ENCODE measurements at places on chromosomes 7 and 10.
A peak's percentile ranks its signal among the peaks of the same experiment; 100 is the strongest.

DNA sequence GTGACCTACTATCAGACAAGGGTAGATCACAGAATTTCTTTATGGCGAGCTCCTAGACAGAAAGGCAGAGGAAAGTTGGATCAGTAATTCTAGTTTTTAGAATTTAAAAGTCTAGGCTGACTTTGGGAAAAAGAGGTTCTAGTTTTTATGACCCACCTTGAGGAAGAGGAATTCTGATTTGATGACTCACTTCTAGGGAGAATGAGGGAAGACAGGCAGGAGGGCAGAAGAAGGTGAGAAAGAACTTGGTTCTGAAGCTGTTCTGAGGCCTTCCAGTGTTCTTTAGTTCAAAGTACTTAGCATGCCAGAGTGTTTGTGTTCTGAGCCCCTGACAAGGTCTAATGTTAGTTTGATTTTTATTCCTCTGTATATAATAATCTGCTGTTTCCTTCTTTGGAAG, 97.2 kb downstream of the PODXL start:
- no peak for DNase-seq

- DNase-seq, result no peak
Measured at GRCh38 chr7:128937271-128937646, 468 bp upstream of the IRF5 start.

GRCh38 chr10:63262430-63263073, 129.4 kb downstream of the NRBF2 start:
- no peak for DNase-seq

GRCh38 chr7:94782777-94783176, 124.6 kb upstream of the PPP1R9A start:
- DNase-seq, result no peak

GRCh38 chr7:132359743-132360142, 216.5 kb downstream of the PLXNA4 start:
- no peak for DNase-seq

DNA sequence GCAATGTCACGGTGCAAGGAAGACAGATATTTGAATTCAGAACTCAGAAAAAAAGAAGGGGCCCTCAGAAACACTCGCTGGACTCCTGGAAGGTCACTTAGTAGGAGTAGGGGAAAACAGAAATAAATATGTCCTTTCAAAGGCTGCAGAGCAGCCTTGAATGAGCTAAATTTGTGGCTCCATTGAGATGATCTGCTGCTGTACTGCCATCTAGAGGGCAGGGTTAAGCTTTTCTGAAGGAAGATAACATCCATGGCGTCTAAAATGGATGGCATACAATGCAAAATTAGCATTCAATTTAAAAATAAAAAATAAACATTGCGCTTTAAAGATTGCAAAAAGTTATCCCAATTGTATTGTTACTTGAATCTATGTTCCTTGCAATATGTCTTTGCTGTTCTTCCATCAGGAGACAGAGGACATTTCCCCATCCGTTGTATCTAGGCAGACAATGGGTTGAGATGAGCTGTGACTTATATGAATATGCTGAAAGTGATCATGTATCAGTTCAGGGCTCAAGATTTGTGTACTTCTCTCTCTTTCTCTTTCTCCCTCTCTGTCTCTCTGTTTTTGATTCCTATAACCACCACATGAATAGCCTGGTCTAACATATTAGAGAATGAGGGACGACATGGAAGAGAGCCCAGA, 642.2 kb downstream of the SH2D4B start:
- DNase-seq, result peak; percentile 27

- no peak for DNase-seq
Measured at GRCh38 chr10:34814913-34815184, 247 bp downstream of the PARD3 start.

DNA sequence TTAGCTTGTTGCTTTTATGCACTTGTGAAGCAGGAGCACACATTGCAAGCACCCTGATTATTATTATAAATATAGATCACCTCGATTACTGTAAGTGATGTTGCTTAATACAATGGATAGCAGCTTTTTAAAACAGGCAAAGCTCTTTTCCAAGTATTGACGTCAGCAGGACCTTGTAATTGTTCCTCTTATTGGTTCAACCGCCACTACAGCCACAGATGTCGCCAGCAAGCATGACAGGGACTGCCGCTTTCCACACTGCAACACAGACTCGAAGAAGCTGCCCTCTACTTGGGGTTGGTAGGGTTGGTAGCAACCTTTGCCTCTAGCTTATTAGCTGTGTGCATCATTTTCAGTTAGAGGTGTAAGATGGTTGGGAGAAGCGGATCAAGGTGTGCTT, 167.6 kb downstream of the ZNF365 start:
- DNase-seq, result no peak

GRCh38 chr10:80611481-80612185, 73.9 kb downstream of the SH2D4B start:
- no peak for DNase-seq

GRCh38 chr10:127851661-127852194, 41.0 kb downstream of the CLRN3 start:
- DNase-seq, result no peak

GRCh38 chr7:97499204-97499603, 232.7 kb upstream of the TAC1 start:
- peak; percentile 19 for DNase-seq

DNA sequence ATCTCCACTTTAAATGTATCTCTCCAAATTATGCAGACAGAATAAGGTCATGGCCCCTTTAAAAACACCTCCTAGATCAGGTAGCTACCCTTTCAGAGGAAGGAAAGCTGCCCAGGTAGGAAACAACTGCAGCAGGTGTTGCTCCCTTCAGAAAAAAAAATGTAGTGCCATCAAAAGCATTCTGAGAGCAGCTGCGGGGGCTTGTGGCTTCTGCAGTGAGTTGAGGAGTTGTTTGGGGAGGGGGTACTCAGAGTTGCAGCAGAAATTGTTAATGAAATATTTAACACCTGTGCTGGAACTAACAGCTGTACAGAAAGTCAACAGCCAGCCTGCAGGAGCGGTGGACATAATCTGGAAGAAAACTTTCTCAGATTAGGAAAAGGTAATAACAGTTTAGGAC, 24.0 kb downstream of the CDHR3 start:
- no peak for DNase-seq

GRCh38 chr10:94122211-94122610, 128.5 kb downstream of the PLCE1 start:
- no peak for DNase-seq

DNA sequence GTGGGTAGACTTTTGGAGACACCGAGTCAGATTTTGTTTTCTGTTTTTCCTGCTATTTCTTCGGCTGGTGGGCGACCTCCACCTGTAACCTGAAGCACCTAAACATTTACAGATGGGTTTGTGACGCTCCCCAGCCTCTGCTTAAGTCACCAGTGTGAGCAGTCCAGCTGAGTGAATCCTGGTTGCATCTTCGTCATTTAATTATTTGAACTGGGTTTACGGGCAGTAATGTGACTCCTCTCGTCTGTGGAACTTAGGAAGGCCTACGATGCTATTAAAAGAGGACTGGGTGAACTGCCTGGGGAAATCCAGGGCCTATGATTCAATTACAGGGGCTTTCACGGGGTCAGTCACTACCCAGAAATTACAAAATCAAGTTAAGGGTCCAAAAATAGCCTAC, 52.5 kb downstream of the WNT2 start:
- no peak for DNase-seq

- no peak for DNase-seq
Measured at GRCh38 chr7:50330254-50330653, 25.7 kb downstream of the IKZF1 start.

GRCh38 chr10:110265573-110266193, 39.0 kb downstream of the SMNDC1 start:
- no peak for DNase-seq

- DNase-seq, result peak; percentile 36
Measured at GRCh38 chr10:132961787-132962622, 19.6 kb upstream of the CFAP46 start.

DNA sequence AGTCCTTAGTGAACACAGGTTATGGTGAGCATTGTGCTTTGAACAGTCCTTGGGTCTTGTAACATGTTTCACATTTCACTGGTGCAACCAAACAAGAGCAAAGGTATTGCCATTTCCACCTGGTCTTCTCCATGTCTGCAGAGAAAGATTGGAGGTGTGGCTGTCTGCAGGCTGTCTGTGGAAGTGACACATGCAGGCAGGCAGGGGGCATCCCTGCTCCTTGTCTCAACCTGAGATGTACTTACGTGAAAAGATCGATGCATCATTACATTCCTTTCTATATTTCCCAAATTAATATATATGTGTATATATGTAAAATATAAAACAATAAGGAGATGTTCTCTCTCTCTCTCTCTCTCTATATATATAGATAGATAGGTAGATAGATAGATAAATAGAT, 54.3 kb downstream of the LRRC18 start:
- DNase-seq, result no peak

- DNase-seq, result no peak
Measured at GRCh38 chr7:45132708-45133320, 21.3 kb upstream of the TBRG4 start.

GRCh38 chr10:95229724-95230627, 35.9 kb downstream of the ACSM6 start:
- DNase-seq, result no peak

DNA sequence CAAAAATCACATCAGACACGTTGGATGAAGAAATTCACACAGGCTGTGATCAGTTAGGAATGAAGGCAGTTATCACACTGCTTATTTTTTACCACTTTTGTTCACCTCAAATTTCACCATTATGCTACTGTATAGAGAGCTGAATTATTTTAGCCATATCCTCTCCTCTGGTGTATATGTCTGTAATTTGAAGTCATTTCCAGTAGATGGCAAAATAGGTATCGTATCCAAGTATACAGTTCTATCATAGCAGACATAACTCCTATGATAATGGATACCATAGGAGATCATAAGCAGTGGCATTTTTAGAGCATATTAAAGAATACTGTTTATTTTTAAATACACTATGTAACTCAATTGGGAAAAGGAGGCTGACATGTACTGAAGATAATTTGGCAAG, 909.7 kb downstream of the DNAJB9 start:
- no peak for DNase-seq

GRCh38 chr10:31319602-31320549, 860 bp downstream of the ZEB1 start:
- DNase-seq, result peak; percentile 10

GRCh38 chr7:28999427-28999826, 41.3 kb upstream of the TRIL start:
- DNase-seq, result no peak

- no peak for DNase-seq
Measured at GRCh38 chr7:113179313-113179712, 61.0 kb upstream of the SMIM30 start.

- DNase-seq, result peak; percentile 43
Measured at GRCh38 chr7:156609010-156609877, 31.3 kb upstream of the RNF32 start.

GRCh38 chr10:19958787-19959186, 142.6 kb downstream of the PLXDC2 start:
- no peak for DNase-seq

DNA sequence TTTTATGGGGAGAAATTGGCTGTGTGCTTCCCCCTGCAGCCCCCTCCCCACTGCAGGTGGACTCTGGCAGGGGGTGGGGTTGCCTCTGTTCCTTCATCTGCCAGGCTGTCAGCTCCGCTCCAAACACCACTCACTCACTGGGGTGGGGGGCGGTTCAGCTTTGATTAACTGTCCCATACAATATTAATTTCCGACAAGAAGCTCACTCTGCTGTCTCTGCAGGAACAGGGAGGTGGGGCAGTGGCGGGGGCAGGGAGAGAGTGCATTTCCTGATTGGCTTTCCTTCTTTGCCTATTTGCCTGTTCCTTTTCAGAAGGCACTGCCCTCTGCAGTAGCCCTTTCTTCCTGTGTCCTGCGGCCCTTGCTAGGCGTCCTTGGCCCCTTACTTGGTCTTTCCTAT, 500.8 kb downstream of the PLXNA4 start:
- DNase-seq, result no peak

- DNase-seq, result no peak
Measured at GRCh38 chr7:143320620-143321019, 4.7 kb downstream of the CLCN1 start.

- DNase-seq, result no peak
Measured at GRCh38 chr10:84901885-84902284, 573.5 kb downstream of the CCSER2 start.

DNA sequence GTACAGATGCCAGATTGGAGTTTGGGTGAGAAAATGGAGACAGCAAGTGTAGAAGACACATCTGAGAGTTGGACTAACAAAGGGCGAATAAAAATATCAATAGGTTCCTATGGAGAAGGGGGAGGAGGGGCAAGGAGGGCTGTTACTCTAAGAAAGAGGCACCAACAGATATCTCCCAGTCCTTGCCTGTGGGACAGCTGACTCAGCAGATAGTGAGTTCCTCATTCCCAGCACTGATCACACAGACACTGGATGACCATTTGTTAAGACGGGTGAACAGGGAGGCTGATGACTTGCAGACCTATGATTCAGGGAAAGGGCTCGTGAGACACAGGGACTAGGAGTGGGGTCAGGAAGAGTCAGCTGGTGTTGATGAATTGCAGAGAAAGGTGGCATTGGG, 5.7 kb upstream of the PRR15 start:
- peak; percentile 63 for DNase-seq

GRCh38 chr10:51861731-51862130, 162.3 kb upstream of the CSTF2T start:
- DNase-seq, result no peak

GRCh38 chr7:149245244-149245643, 5.8 kb downstream of the ZNF212 start:
- DNase-seq, result no peak

DNA sequence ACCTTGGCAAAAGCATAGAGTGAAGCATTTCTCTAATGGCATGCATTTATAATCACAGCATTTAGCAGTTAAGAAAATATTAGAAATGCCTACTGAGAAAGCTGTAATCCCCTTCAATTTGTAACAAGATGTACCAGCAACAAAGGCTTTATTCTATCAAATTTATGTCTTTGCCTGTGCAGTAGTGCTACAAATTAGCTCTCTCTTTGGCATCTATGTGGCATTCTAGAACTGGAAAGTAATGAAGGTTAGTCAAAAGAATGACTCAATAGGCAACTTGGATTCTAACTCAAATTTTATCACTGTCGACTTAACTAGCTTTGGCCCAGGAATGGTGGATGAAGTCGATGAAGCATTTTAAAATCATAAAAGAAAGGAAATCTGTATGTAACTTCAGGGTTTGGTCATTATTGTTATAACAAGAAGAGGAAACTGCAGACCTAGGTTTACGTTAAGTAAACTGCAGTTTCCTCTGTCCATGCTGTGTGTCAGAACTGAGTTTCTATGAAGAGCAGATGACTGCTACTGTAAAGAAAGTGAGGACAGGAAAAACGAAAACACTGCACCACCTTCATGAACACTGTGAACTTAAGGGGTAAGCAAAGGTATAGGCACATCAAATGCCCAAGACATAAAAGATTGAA, 140.0 kb downstream of the RAPGEF5 start:
- no peak for DNase-seq

- DNase-seq, result no peak
Measured at GRCh38 chr10:24414597-24414996, 205.7 kb downstream of the KIAA1217 start.

DNA sequence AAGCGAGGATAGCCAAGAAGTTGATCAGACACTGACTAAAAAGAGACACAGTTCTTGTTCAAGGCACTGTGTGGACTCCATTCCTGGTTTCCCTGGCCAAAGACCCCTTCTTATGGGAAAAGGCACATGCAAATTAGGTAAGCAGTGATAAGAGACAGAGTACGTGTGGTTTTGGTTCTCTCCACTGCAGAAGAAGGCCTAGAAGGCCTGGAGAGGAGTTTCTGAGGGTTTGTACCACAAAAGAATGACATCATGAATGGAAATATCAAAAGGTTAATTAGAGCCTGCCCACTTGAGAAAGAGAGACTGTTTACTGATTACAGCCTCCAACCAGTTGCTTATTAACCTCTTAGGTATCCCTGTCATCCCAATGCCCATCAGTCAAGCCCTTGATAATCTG, 137.5 kb downstream of the ZNF365 start:
- no peak for DNase-seq
